Stimulated activated CD8-positive, alpha-beta memory T cell treated with anti-CD3 and anti-CD28 coated beads, Interleukin-2, amount 100 ng/mL, for 48 hours (primary cell): ENCODE measurements at places on chromosomes 4 and X.

GRCh38 chr4:136106753-136107152, 1425.5 kb downstream of the PCDH18 start:
- DNase-seq, result no peak

DNA sequence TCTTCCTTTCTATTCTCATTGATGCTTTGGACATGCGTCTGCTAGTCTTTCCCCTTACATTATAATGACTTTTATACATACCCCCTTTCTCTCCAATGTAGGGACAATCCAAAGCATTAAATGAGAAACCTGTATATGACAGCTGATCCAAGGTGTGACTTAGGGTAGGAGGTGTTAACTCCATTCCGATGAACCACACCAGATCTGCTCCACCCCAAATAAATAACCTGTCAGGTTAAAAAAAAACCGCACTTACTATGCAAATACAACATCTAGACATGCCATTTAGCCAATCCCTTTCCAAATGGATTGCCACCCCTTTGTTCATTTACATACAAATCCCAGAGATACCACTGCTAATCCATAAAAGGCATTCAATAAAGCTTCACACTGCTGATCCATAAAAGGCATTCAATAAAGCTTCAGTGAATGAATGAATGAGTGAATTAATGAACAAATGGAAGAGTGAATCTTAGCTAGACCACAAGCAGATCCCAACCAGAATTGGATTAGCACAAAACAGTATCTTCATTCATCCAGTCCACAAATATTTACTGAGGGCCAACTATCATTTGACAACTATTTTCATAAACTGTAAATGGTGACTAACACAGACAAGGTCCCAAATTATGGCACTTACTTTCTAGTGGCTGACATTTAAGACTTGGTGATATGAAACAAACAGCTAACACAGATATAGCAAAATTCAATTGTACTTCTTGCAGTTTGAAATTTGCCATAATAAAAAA, 158.9 kb upstream of the MAP3K15 start:
- DNase-seq, result no peak

GRCh38 chrX:4028151-4028550, 314.7 kb upstream of the PRKX start:
- no peak for DNase-seq

GRCh38 chr4:10458177-10458576, 951 bp upstream of the ZNF518B start:
- no peak for DNase-seq

DNA sequence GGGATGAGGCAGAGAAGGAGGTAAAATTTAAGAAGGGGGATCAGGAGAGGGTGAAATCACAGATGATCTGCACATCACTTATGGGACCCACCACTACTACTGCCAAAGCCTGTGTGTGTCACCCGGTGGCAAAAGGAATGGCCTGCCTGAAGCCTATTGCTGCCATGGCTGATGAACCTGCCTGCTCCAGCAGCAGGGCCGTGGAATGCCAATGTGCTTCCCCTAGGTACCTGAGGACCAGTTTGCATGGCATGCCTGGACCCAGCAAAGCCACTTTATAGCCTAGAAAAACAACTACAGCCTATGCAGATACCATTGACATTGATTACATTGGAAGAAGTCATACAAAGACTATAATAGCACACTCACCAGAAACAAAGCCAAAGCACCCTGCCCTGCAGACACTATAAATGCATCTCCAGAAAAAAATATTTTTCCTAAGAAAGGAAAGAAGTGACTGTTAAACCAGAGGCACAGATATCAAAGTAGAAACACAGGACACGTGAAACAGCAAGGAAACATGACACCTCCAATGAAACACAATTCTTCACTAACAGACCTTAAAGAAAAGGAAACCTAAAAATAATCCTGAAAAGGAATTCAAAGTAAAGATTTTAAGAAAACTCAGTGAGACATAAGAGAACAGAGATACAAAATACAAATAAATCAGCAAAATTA, 680.7 kb upstream of the GRID2 start:
- no peak for DNase-seq

DNA sequence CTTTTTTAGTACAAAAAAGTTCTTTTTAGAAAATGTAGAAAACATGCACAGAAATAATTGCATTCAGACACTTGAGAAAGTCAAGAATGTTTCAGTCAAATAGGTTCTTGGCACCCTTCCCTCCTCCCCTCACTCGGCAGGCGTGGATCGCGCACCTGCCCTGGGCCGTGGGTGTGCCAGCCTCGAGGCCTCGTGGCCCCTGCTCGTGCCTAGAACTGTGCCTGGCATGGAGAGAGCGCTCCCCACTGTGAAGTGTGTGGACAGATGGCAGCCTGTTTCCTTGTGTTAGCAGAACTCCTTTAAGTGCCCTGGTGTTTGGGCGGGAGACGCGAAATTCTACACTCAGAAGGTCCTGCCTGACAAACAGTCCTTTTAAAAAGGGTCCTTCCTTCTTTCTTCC, 14.7 kb downstream of the RGS12 start:
- DNase-seq, result no peak

DNA sequence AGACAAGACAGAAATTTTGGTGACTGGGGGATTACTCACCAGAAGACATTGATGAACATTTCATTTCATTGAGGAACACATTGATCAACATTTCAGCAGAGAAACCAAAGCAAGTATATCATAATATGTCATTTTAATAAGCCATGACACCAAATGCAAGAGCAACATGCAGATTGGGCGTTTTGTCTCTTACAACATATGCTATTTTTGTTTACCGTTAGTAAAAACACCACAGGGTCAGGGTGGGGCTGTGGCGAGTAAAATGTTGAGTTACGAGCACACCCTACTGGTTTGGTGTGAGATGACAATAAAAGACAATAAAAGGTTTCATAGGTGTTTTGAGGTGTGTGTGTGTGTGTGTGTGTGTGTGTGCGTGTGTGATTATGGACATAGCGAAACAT, 294.5 kb downstream of the PDGFC start:
- no peak for DNase-seq
